ENCODE measurements at places on chromosomes 5 and 9.
A peak's percentile ranks its signal among the peaks of the same experiment; 100 is the strongest.

GRCh38 chr9:114958844-114959235 lies 28.4 kb upstream of the TNFSF8 start:
- no peak for DNase-seq

DNA sequence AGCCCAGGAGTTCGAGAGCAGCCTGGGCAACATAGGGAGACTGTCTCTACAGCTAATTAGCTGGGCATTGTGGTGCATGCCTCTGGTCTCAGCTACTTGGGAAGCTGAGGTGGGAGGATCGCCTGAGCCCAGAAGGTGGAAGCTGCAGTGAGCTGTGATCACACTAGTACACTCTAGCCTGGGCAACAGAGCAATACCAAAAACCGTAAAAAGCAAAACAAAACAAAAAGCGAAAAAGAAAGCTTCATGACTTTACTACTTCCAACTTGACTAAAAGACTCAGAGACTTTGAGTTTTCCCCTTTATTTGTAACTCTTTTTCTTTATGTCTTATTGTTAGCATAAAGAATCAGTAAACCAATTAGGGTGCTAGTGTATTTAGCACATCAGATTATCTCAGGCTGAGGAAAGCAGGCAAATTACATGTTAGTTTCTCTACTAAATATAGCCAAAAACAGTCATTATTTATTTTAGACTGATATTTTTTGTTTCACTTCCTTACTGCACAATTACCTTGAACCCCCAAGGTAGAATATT lies 5.4 kb downstream of the RAD17 start:
- no peak for DNase-seq

DNA sequence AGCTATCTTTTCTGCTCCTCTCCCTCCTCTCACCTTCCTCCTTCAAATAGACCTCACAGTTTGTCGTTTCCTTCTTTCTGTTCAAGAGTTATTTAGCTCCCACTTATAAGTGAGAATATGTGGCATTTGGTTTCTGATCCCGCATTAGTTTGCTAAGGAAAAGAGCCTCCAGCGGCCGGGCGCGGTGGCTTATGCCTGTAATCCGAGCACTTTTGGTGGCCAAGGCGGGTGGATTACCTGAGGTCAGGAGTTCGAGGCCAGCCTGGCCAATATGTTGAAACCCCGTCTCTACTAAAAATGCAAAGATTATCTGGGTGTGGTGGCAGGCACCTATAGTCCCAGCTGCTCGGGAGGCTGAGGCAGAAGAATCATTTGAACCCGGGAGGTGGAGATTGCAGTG lies 2101.6 kb downstream of the MAT2B start:
- DNase-seq = no peak

DNA sequence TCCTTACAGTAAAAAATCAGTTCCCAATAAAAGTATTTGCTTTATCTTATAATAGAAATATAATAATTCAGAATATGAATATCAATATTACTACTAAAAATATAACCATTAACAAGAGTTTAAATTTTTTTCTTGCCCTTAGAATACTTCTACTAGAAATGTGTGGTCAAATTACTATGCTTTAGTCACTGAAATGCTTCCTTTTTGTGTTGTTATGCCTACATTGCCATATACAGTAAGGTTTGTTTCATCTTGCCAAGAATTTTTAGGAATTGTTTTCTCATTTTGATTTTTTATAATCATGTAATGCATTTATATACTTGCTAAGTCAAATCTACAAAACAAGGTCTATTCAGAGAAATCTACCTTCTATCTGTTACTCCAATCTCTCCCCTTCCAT lies 181.7 kb downstream of the CDK5RAP2 start:
- no peak for DNase-seq

- DNase-seq = no peak
Measured at GRCh38 chr5:10286162-10286861, 21.4 kb downstream of the CMBL start.

DNA sequence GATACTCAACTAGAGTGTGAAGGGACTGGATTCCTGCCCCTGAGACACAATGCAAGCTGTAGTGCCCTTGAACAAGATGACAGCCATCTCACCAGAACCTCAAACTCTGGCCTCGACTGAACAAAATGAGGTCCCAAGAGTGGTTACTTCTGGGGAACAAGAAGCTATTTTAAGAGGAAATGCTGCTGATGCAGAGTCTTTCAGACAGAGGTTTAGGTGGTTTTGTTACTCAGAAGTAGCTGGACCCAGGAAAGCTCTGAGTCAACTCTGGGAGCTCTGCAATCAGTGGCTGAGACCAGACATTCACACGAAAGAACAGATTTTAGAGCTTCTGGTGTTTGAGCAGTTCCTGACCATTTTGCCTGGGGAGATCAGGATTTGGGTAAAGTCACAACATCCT lies 2.4 kb downstream of the ZNF483 start:
- DNase-seq = peak; percentile 26

GRCh38 chr9:82911996-82912395 lies 150.9 kb downstream of the RASEF start:
- no peak for DNase-seq

DNA sequence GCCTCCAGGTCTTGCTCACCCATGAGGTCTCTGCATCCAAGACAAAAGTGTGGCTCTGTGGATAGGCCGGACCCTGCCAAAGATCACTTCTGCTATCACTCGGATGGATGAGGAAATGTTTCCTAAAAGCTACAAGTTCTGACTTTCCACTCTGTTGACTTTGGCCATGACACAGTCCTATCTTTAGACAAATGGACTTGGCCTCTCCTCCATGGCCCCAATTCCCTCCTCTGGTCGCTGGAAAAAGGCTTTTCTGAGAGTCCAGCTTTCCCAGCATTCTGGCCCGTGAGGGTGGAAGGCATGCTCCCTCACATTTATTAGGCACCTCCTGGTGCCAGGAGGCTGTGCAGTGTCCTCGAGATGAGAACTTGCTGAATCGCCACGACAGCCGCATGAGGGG lies 83.1 kb downstream of the COL27A1 start:
- DNase-seq = no peak

DNA sequence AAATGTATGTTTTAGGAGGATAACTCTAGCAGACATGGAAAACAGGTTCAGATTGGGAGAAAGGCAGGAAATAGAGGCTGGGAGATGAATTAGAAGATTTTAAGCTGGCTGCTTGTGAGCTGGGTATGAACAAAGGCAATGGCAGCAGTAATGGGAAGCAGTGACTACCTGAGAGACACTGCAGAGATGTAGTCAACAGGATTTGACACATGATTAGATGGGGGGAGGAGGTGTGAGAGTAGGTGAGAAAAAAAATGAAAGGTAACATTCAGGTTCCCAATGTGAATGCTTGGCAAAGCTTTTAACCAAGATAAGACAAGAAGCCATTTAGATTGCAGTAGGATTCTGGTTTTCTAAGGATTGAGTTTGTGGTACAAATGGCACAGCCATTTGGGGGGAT lies 22.8 kb upstream of the IFNE start:
- DNase-seq = no peak

- no peak for DNase-seq
Measured at GRCh38 chr5:163424836-163425235, 12.6 kb upstream of the CCNG1 start.

GRCh38 chr9:29319736-29320513 lies 1746.6 kb upstream of the C9orf72 start:
- no peak for DNase-seq

DNA sequence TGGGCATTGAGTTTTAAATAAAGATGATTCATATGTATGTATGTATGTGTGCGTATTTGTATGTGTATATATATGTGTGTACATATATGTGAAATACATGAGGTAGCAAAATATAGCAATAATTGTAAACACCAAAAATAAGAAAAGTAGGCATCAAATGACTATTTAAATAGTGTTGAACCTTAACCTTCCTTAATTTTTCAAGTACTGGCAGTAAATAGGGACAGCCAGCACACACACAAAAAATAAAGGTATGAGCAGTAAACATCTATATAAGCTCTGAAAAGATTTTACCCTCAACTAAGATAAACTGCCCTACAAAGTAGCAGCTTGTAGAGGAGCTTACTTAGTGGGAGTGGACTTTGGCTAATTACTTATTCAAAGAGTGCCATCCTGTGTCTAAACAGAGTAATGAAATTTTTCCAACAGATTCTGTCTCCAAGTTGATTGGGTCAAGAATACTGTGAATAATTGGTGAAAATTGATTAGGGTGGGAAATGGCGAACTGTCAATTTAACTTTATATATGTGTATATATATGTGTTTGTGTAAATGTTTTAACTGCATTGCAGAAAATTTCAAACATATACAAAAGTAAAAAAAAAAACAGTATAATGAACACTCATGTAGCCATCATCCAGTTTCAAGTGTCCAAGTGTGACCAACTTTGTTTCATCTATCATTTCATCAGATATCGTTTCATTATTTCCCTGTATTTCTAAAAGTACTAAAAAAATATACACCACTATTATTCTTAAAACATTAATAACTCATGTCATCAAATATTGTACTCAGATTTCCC lies 2.0 kb upstream of the ADAMTS6 start:
- DNase-seq = peak; percentile 76

- DNase-seq = no peak
Measured at GRCh38 chr9:98506422-98507054, 202.2 kb downstream of the GABBR2 start.

DNA sequence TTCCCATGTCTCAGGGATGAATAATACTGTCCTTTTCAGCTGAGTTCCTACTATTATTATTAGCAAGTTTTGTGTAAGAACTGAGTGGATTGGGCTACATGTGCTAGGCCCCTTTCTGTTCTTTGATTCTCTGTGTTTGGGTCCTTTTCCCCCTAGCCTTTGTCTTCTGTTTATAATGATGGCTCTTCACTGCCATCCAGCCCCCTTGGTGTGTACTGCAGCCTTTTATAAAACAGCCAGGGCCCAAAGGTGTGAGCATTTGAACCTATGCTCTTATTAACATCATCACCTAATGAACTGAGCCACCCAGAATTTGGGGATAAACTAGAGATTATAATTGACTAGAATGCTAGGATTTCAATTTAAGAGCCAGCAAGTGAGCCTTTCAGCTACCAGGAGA lies 52.6 kb downstream of the PLAC8L1 start:
- no peak for DNase-seq

DNA sequence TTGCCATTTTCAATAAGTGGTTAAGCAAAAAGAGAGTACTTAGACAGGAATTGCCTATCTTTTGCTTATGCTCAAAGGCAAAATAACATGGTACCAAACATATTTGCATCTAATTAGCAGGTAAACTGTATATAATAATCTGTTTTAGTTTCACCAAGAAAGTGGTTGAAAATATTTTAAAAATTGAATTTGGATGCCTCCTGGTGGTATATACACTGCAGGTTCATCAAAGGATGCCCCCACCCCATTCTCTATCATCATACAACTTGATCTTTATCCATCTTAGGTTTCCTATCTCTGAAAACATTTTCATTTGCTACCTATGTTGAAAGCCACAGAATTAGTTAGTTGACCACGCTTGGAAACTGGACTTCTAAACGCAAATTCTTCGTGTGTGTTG lies 47.0 kb upstream of the MROH2B start:
- DNase-seq = peak; percentile 24

DNA sequence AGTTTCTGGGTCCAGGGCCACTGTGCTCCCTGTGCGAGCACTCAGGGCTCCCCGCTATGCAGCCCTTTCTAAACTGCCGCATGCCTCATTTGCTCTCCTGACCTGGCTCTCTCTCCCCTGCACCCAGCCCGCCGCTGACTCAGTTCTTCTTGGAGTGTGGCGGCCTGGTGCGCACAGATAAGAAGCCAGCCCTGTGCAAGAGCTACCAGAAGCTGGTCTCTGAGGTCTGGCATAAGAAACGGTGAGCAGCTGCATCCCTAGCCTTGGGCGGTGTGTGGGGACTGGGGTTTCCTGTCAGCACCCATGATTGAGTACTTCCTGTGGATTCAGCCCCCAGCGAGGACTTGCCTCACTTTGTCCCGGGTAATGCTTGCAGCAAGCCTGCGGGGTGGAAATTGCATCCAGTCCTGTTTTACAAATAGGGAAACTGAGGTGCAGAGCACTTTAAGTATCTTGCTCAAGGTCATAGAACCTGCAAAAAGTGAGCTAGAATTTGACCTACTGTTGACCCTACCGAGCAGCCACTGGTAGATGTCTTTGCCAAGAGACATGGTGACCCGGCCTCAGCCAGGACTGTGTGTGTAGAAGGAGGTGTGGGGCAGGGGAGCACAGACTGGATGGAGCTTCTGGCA lies 27.9 kb downstream of the USP20 start:
- peak; percentile 100 for DNase-seq

DNA sequence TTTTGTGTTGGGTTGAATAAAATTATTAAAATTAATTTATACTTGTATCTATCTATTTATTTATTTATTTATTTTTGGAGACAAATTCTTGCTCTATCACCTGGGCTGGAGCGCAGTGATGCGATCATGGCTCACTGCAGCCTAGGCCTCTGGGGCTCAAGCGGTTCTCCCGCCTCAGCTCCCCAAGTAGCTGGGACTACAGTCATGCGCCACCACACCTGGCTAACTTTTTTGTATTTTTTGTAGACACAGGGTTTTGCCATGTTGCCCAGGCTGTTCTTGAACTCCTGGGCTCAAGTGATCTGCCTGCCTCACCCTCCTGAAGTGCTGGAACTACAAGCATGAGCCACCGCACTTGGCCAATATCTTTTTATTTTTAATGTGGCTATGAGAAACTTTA lies 134.7 kb upstream of the SPDL1 start:
- DNase-seq = no peak

GRCh38 chr5:159095151-159095721 lies 4.5 kb downstream of the EBF1 start:
- DNase-seq = no peak

DNA sequence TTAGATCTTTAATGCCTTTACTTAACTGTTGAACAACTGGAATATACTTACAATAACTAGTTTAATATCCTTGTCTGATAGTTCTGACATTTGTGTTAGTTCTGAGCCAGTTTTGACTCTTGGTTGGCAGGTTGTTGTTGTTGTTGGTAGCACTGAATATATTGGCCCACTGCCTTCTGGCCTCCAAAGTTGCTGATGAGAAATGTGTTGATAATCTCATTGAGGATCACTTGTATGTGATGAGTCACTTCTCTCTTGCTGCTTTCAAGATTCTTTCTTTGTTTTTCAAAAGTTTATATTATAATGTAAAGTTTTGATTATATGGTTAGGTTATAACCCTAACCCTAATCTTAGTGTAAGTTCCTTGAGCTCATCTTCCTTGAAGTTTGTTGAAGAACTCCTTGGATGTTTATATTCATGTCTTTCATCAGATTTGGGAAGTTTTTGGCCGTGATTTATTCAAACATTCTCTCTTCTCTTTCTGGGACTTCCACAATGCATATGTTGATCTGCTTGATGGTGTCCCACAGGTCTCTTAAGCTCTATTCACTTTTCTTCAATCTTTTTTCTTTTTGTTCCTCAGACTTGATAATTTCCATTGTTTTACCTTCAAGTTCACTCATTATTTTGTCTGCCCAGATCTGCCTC lies 149.7 kb downstream of the FGF18 start:
- no peak for DNase-seq

- DNase-seq = no peak
Measured at GRCh38 chr5:167029488-167029887, 1262.0 kb upstream of the WWC1 start.

All from M059J (cell line).